ENCODE measurements at places on chromosomes 4 and X.

DNA sequence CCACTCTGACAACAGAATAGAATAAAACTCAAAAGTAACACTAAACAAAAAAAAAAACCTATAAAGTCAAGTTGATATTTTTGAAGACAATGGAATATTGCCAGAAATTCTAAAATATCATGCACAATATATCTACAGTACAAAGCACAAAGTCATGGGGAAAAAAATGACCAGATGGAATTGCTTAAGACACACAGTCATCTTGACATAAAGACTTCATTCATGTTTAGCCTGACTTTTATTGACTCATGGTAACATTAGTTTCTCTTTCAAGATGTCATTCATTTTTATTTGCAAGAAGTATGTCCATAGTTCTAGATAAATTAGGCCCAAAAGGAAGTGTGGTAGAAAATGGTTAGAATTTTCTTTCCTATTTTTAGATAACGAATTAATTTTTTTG is 259.1 kb downstream of the CAMK2D start:
- no peak for DNase-seq

DNA sequence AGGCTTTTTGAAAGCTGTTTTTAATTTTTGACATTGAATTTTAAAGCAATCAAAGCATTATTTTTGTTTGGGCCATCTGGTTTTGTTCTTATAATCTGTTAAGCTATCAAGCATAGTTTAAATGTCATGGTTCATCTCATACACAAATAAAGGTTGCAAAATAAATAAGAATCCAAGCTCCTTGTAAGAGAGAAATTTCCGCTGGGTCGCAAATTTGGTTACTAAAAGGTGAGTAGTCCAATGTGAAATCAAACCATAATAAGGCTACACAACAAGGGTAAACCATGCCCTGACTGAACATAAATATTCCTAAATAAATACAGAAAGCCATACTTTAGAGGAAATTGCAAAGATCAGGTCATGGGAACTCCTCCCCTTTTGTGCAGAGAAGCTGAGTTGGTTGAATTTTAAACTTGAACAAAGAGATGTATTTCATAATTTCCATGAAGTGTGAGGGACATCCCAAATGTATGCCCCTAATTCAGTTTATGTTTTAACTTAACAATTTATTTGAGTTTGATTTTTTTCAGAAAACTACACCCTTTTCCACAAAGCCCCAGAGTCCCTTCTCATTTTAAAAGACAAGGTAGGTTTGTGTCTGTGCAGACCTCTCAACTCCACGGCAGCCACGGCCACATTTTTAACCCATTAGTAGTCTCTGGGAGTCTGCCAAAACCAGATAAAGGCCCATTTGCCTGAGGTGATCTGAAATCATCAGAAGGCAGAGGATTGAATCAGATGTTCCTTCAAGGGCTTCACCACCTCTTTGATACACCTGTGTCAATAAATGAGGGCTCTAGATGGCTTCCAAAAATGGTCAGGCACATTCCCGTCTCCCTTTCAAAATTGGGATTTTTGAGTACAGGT is 85.2 kb downstream of the PLAC1 start:
- no peak for DNase-seq

DNA sequence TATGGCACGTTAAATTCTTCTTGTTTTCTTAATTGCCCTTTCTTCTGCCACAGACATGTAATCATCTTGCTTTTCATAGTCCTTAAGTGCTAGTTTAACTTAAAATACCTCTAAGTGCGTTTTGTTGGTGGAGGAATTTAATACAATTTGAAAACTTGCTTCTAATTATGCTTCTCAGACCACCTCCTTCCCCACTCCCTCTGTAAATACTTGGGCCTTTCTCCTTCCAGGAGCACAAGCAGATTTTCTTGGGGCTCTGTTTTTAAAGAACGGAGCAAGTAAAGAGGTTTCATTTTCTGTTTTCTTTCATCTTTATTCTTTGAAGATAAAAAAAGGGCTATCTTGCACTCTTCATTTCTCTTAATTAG is 559 bp upstream of the PCDH18 start:
- DNase-seq: no peak

DNA sequence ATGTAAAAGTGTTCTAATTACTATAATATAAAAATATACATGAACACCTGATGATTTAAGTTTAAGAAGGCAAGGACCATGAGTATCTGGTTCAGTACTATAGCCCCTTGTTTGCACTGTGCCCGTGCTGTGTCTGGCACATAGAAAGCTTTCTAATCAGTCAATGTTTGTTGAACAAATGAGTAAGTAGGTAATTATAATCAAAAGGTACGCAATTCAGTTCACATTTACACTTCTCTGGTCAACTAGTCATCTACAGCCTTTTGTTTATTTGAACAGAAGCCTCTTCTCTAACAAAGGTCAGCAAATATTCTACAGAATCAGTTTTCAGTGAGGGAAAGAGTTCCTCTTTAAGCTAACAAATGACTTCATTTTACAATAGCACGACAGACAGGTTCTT is 523.3 kb downstream of the SMARCA1 start:
- no peak for DNase-seq

DNA sequence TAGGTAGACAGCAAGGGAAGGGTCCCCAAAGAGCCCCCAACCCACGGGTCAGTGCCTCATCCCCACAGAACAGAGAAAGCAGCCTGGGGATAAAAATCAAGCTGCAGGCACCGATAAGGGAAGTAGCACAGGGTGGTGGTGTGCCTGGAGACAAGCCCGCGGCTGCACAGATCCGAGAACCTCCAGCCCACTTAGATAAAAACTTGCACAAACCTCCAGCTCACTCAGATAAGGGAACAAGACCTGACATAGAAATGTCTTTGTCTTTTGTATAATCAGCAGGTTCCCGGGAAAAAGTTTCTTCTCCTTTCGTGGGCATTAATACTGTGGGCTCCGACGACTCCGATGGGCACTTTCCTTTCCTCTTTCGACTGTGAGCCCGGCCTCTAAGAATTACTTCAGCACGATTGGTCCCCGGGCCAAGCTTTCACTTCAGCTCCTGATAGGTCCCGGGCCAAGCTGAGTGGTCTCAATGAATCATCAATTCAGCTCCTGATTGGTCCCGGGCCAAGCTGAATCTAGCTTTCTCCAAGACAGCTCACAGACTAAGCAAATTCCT is 32.4 kb downstream of the PRDX4 start:
- no peak for DNase-seq

DNA sequence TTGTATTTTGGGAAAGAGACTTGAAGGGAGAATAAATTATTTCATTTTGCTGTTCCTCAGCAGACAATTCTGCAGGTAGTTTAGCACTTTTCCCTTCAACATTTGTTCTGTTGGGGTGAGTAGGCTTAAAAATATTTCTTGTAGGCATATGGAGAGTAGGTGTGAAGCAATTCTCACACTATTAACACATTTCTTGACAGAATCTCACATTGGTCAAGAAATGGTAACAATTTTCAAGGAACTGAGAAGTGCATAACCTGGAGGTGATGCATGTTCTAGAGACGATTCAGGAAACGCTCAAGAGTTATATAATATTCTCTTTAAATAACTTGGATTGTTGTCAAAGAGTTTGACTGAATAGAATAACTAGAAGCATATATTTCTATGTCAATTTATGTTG is 658.2 kb downstream of the STIM2 start:
- DNase-seq: no peak

DNA sequence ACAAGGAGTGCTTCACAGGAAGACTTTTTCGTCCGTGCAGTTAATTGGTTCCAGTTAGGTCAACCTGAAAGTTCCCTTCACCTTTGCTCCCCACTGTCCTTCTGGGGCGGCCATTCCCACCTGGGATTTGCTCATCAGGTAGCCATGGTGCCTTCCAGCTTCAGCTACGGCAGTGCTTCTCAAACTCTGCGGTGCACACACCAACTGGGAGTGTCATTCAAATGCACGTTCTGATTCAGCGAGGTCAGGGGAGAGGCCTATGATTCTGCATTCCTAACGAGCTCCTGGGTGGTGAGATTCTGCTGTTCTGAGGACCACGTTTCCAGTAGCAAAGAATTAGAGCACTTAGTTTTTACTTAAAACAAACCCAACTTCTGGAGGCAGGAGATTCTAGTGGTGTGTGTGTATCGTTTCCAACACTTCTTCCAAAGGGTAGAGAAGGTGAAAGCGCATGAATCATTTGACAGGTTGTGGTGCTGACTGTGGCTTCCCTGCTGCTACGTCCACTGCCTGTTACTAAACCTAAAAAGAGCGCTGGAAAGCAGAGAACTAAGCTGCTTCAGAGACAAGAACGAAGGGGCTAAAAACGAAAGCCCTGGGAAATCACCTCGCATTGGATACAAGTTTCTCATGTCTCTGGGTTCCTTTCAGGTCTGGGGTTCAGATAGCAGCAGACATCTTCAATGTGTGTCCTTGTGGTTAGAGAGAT is 4.7 kb upstream of the HELT start:
- DNase-seq: no peak

DNA sequence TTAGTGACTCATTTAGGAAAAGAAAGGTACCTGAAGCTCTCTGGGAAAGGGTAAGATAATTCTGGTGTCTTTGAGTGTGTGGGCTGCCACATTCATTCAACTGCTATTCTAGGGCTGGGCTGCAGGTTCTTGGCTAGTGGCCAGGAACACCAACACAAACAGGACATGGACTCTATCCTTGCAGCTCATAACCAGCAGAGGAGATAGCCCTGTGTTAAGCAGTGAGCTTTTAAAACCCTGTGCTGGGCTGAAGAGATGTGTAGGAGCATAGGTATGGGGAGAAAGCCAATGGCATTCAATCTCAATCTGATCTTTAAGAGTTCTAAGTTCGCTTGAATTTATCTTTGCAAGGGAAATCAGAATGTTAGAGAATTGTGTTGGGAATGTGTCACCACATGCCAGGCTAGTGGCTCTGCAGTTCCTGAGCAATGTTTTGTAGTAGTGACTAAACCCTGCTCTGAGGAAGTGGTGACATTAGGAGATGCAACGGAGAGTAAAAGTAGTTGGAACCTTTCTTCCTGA is 39.2 kb downstream of the SGMS2 start:
- peak; percentile 47 for DNase-seq

DNA sequence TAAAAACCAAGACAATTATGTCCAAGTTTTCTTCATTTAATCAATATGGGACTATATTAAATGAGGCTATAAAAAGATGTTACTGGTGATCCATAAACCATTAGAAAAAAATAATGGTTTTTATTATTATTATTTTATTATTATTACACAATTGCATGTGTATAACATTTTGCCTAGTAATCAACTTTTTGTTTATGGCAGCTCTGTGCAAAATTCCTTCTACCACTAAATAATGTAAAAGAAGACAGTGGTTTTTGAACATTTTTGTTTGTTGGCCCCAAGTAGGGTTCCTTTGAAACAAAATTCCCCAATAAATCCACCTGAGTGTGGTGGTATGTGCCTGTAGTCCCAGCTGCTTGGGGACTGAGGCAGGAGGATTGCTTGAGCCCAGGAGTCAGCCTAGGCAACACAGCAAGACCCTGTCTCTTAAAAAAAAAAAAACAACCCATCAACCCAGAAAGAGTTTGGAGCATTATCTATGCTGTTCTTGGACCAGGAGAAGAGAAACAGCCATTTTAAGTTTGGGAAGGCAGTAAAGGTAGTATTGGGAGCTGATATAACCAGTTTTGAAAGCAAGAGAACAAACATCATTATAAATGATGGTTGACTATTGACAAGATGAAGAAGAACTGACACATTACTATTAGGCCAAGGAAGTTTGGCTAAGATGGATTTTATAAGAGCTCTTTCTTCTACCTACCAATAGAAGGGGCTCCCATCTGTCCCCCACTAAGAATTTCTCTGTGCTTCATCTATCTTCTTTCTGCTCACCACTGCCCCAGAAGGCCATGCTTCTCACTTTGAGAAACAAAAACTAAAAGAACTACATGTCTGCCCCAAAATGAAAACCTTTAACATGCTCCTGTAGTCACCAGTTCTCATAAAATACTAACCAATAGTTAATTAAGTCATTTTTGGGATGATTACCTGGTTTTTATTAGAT is 2.2 kb downstream of the TMEM156 start:
- DNase-seq: no peak

- DNase-seq: no peak
Measured at GRCh38 chr4:80255329-80256095, 11.0 kb upstream of the FGF5 start.

DNA sequence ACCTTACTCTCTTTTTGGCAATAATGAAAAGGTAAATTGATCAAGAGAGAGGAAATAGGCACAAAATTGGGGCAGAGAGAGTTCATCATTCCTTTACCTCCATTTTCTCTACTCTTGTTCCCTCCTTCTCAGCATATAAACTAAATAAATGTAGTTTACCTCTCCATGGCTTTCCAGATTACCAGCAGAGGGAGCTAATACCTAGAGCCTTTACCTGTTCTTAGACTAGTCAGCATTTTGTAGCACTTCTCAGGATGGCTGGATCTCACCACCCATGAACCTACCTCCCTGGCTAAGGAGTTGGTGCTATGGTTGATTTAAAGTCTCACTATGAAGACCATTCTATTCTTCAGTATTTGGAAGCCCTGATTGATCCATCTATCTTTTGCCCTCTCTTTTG is 15.7 kb downstream of the OFD1 start:
- peak; percentile 86 for DNase-seq

- no peak for DNase-seq
Measured at GRCh38 chrX:43018031-43018430, 240.1 kb upstream of the PPP1R2C start.

DNA sequence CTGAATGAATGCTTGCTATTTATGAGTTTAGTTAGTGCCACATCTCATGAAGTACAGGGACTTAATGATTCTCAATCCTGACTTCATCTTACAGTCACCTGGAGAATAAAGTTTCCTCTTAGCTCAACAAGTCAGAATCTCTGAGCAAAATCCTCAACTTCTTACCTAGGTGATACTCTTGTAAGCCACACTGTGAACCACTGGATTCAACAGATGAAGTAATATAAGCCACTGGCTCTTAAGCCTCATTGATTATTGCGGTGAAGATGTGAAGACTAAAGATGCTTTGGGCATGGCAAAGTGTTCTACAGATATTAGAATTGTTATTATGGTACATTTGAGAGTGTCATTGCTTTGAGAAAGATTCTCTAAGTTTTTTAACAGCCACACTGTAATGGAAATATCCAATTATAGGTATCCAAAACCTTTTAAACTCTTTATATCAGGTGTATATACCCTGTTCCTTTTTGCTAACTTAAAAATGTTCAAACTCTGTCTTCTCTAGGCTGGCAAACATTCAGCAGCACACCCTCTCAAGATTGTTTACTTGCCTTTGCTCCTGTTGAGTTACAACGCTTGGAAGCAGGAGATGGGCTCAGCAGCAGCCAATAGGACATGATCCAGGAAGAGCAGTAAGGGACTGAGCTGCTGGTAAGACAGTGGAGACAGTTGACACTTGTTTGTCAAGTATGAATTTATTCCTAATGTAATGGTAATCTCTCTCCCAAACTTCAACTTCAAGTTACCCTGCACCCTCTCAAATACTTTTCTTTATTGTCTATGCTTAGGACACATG is 43.4 kb downstream of the TET2 start:
- no peak for DNase-seq

DNA sequence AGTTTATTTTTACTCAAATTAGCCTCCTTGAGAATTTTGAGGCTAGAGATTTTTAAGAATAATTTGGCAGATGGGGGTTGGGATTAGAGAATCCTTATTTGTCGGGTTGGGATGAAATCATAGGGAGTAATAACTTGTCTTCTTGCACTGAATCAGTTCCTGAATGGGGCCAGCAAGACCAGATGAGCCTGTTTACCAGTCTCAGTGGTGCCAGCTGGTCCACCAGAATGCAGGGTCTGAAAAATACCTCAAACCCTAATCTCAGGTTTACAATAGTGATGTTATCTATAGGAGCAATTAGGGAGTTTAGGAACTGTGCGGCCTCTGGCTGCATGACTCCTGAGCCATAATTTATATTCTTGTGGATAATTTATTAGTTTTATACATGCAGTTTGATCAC is 705.9 kb upstream of the AGA start:
- DNase-seq: no peak
